CD4-positive, alpha-beta T cell treated with Interferon gamma for 1 hour (primary cell): ENCODE measurements at places on chromosomes 5 and 9.

GRCh38 chr5:38364825-38365224, 106.5 kb downstream of the EGFLAM start:
- no peak for DNase-seq

DNA sequence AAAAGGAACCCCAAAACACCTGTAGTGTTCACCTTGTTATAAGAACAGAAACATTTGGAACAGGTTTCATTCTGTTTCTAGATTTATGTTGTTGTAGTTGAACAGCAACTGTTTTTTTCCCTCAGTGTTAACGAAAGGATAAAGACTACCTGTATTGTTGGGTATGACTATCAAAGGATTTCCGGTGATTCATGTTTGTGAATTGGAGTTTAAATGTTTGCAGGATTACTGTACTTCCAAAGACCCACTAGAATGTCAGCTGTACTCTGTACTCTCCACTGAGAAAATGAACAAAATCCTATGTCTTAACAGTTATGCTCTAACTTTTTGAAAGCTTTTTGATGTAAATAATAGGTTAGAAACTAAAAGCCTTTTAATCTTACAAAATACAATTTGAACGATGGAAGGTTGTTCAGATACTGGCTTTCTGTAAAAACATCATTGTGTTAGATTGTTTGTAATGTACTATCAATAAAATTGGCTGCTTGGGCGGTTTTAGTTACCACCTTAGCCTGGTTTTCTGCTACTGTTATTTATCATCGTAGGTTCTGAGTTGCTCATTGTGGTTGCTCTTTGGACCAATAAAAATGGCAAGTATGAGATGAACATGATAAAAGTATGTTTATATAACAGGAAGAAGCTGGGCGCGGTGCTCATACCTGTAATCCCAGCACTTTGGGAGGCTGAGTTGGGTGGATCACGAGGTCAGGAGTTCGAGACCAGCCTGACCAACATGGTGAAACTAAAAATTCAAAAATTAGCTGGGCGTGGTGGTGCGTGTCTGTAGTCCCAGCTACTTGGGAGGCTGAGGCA, 44.1 kb downstream of the DCP2 start:
- no peak for DNase-seq

DNA sequence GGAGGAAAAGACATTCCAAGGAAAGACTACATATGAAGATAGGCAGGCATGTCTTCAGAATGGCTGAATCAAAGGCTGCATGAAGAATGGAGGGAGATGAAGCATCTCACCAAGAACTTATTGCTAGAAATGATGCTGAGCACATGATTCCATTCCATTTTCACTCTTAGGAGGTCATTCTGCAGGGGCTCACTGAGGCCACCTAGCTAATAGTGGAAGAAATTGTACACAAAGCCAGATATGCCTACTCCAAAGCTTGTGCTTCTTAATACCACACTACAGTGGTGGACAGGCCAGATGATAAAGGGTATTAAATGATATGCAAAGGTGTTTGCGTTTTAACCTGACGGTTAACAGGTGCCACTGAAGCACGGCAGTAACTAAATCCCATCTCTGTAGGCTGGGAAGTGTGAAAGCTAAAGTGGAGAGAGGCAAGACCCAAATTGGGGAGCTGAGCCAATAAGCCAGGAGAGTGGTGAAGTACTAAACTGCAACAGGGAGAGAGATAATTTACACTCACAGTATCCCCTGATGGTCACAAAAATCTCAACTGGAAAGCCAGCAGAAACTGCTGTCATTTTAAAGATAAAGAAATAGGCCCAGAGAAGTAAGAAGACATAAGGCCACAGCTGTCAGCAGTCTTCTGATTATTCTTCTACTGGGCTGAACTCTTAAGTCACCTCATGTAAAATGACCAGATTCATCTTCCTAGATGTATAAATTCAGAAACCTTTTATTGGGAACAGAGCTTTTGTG, 14.6 kb downstream of the NDUFA8 start:
- no peak for DNase-seq

DNA sequence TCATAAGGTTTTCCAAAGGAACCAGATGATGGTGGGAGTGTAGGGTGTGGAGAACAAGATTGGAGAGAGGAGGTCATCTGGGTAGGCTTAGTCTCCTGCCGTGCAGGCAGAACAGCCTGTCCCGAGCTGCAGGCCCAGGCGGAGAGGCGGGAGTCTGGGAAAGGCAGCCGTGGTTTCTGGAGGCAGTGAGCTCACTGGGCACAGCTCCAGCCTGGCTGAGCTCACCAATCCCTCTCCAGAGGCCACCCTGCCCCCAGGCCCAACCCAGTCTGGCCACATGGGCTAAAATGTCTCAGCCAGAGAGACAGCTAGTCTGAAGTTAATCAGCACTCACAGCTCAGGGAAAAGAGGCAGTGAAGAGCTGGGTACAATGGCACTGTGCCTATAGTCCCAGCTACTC, 12.3 kb downstream of the P4HA2 start:
- DNase-seq = no peak

- DNase-seq = no peak
Measured at GRCh38 chr9:93699650-93700049, 123.3 kb downstream of the PHF2 start.

DNA sequence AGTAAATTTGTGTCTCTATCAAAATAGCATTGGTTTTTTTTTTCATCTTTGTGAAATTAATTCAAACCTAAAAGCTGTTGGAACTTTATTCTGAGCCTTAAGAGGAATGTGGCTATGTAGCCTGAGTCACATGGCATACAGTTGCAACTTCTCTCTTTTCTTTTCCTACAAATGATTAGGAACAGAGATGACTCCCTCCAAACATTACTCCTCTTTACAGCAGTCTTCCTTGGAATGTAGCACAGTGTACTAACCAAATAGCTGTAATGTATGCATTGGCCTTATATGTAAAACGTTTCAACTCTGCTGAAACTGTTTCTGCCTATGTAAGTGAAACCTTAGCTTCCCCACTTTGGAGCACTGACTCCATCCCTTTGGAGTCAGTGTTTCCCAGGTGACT, 100.9 kb upstream of the MAP1B start:
- DNase-seq = no peak

DNA sequence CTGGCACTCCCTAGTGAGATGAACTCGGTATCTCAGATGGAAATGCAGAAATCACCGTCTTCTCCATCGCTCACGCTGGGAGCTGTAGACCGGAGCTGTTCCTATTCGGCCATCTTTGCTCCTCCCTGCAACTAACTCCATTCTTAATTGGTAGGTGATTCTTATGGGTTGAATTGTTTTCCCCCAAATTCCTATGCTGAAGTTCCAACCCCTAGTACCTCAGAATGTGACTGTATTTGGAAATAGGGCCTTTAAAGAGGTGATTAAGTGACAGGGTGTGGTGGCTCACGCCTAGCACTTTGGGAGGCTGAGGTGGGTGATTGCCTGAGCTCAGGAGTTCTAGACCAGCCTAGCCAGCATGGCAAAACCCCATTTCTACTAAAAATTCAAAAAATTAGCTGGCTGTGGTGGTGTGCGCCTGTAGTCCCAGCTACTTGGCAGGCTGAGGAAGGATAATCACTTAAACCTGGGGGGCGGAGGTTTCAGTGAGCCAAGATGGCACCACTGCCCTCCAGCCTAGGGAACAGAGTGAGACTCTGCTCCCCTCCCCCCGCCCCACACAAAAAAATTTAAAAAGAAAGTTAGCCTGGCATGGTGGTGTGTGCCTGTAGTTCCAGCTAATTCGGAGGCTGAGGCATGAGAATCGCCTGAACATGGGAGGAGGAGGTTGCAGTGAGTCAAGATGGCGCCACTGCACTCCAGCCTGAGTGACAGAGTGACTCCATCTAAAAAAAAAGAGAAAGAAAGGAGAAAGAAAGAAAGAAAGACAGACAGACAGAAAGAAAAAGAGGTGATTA, 25.2 kb upstream of the FOCAD start:
- DNase-seq = no peak

- DNase-seq = no peak
Measured at GRCh38 chr9:89634995-89635742, 30.4 kb downstream of the GADD45G start.
